ENCODE measurements at places on chromosomes 6 and 20. TPM values are rescaled to one million over a fixed set of nuclear protein-coding genes. Genes with fewer than 3 reads are reported as not detected.

- DNase-seq = peak; percentile 46
Observed at GRCh38 chr6:146028252-146028795, 538 bp upstream of the GRM1 start.

DNA sequence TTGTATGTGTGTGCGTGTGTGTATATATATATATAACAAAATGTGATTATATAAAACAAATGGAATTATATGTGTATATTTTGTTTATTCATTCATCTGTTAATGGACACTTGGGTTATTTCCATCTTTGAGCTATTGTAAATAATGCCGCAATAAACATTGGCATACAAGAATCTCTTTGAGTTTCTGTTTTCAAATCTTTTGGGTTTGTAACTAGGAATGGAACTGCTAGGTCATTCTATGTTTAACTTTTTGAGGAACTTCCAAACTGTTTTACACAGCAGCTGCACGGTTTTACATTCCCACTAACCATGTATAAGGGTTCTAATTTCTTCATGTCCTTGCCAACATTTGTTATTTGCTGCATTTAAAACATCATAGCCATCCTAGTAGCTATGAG lies 39.9 kb upstream of the TGM2 start:
- no peak for DNase-seq

DNA sequence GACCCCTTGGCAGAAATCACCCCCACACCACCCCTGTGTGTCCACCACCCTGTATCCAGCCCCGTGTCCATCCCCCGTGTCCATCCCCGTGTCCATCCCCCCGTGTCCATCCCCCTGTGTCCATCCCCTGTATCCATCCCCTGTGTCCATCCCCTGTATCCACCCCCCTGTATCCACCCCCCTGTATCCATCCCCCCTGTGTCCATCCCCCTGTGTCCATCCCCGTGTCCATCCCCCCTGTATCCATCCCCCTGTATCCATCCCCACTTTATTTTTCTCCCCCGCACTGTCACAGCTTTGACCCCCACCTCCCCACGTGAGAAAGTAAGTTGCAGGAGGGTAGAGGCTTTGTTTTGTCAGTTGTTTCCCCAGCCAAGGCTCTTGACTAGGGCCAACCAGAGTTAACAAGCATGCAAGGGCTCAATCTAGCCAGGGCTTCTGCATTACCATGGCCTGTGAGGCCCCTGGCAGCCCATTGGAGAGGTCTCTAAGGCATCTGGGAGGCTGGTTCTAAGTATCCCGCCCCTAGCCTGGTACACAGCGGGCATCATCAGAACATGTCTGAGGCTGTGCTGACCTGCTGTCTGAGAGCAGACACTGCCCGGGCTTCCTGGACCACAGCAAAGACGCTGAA lies 18.1 kb upstream of the SIRPA start:
- DNase-seq = no peak

GRCh38 chr20:17653835-17654648 lies 28.0 kb downstream of the RRBP1 start:
- DNase-seq = peak; percentile 32

GRCh38 chr6:43887340-43887858 lies 117.4 kb downstream of the VEGFA start:
- DNase-seq = no peak

- DNase-seq = no peak
Observed at GRCh38 chr6:110738899-110739365, 76.3 kb downstream of the CDK19 start.

- no peak for DNase-seq
Observed at GRCh38 chr20:6576726-6577125, 190.8 kb upstream of the BMP2 start.

- peak; percentile 93 for DNase-seq
Observed at GRCh38 chr6:31664790-31665500, at the start of gene GPANK1. Gene GPANK1 (minus strand): TSS chr6:31664997. CDS start chr6:31664478, 519 bp downstream.

GRCh38 chr6:130020073-130020906 lies 1.9 kb downstream of the L3MBTL3 start:
- peak; percentile 0 for DNase-seq

GRCh38 chr6:28443112-28443773 lies at the start of gene ZSCAN23:
Gene ZSCAN23 (minus strand): TSS chr6:28443491. CDS start chr6:28436266, 7,225 bp downstream.
- peak; percentile 76 for DNase-seq

DNA sequence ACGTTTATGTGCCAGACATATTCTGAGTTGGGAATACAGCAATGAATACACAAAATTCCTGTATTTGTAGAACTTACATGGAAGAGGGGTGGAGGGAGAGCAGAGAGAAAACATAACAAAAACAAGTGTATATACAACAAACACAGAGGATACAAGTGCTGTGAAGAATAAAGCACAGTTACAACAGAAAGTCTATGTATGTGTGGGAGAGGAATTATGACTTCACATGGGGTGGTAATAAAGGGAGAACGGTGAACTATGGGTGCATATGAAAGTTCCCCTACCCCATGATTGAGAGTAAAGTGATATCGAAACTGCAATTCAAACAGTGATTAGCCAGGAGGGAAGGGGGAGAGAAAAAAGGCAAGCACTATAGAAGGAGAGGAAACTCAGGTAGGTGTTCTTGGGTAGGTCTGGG lies 24.6 kb downstream of the HBS1L start:
- DNase-seq = no peak

GRCh38 chr6:101344885-101345284 lies 48.6 kb upstream of the GRIK2 start:
- DNase-seq = no peak

GRCh38 chr20:18360635-18361034 lies 72.3 kb downstream of the ZNF133 start:
- DNase-seq = no peak

- no peak for DNase-seq
Observed at GRCh38 chr6:148888856-148889255, 142.0 kb downstream of the UST start.

- no peak for DNase-seq
Observed at GRCh38 chr6:15356937-15357336, 111.1 kb downstream of the JARID2 start.

- DNase-seq = no peak
Observed at GRCh38 chr6:113903666-113904330, 46.7 kb downstream of the MARCKS start.

DNA sequence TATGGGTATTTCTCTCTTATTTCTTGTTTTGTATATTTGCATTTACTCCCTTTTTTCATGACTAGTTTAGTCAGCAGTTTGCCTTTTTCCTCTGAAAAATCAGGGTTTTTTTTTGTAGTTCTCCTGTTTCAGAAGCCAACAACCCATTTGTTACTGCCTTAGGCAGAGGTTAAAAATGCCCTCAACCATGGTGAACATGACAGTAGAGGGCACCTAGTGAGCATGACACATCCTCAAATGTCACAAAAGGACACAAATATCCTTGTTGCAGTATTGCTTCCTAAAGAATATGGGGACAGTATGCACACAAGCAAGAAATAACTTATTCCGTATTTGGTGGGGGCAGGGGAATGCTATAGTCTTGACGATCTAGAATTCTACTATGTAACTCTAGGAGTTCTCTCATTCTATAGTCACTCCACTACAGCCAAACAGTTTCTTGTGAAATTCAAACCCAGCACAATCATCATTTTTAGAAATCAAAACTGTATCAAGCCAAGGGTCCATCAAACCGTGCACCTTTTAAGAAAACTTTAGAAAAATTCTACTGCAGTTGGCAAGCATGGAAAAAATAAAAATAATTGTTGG lies 47.0 kb downstream of the GOPC start:
- no peak for DNase-seq

GRCh38 chr20:62816884-62817873 lies at the start of gene COL9A3:
Gene COL9A3 (plus strand): TSS chr20:62817050. CDS start chr20:62817065, 15 bp downstream.
- DNase-seq = peak; percentile 42

DNA sequence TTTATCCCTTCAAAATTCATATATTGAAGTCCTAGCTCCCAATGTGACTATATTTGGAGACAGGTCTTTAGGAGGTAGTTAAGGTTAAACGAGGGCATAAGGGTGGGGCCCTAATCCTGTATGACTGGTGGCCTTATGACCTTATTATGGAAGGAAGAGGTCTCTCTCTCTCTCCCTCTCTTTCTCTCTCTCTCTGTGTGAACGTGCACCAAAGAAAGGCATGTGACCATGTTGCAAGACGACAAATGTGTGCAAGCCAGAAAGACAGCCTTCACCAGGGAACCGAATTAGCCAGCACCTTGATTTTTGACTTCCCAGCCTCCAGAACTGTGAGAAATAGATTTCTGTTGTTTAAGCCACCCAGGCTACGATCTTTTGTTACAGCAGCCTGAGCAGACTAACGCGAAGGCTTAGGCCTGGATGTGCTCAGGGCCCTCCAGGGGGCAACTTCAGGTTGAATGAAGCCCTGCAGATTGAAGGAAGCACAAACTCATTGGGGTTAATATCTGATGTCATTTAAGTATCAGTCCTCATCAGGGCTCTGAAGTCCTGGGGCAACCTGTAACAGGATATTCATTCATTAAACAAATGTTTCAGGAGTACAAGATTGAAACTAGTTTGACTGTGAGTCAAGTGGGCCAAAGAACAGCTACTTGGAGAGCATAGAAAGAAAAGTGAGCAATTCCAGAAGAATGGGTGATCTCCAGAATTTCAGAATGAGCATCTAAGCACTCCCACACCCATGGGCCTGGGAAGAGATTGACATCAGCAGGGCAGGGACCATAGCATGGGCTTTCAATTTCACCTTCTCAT lies 157.4 kb upstream of the TNFAIP3 start:
- DNase-seq = no peak

DNA sequence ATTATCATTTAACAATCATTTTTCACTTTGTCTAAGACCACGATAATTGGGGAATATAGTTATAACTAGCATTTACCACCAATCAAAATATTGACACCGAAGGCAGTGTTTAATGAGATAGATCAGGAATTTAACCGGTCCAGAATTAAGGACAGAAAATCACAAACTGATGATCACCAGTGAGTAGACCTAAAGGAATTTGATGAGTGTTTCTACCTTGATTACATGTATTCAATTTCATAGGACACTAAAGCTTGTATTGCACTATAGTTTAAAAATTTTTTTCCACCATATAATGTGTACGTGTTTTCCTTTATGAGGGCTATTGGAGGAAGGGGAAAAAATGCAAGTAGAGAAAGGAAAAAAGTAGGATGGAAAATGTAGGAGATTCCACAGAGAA lies 22.6 kb upstream of the ARHGAP18 start:
- DNase-seq = no peak

DNA sequence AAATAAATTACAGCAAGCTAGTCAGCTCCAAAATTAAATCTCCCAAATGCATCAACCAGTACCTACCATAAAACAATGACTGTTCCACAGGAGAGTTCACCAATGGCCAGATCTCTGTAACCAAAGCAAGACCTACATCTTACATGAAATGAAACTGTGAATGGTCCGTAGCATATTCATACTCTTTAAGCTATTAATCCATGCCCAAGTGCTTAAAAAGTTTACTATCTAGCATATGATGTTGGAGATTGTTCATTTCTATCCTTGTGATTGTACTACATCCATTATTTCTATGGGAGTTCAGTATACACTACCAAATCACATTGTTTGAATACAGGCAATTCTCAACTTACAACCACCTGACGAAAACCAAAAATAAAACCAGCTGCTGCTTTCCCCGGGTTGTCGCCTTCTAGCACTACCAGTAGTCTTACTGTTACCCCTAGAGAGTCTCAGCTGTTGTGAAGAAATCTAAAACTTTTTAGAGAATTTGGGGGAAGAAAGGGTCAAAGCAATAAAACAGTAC lies 38.0 kb downstream of the HIVEP2 start:
- DNase-seq = no peak

DNA sequence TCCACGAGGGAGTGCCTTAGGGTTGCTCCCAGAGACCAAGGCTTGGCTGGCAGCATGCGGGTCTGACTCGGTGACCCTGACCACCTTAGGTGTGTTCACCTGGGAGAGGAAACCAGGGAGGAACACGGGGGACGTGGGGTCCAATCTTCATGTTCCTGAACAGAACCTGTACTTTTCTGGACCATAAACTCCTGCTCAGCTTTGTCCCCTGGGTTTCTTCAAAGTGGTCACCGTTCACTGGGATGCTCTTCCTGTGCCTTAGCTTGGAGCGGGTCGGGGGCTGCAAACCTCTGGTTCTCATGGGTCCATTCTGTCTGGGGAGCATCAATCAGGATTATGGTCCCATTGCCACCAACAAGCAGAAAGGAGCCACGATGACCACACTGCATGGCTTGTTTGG lies 333.5 kb downstream of the QKI start:
- no peak for DNase-seq

DNA sequence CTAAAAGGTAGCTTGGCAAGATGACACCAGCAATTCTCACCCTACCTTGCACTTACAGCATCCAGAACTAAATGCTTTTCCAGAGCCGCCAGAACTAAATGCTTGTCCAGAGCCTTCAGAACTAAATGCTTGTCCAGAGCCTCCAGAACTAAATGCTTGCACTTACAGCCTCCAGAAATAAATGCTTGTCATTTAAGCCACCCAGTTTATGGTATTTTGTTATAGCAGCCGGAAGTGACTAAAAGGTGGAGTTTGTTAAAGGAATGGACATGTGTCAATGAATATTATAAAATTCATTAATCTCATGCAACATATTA lies 133.5 kb downstream of the GPX5 start:
- peak; percentile 6 for DNase-seq

DNA sequence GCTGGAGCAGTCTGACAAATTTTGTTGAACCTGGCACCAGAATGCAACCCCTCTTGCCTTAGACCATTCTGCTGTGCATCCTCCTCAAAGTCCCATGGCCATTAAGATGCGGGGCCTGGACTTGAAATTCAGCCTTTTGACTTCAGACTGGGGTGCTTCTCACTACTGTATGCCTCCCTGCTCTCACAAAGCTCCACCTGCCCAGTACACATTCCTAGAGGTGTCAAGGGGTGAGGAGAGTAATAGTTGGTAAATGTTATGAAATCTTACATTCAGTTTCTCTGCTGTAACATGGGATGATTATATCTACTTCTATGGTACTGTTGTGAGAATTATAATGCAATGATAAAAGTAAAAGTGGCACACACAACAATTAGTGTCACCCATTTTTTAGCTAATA lies 70.8 kb downstream of the TULP4 start:
- no peak for DNase-seq

DNA sequence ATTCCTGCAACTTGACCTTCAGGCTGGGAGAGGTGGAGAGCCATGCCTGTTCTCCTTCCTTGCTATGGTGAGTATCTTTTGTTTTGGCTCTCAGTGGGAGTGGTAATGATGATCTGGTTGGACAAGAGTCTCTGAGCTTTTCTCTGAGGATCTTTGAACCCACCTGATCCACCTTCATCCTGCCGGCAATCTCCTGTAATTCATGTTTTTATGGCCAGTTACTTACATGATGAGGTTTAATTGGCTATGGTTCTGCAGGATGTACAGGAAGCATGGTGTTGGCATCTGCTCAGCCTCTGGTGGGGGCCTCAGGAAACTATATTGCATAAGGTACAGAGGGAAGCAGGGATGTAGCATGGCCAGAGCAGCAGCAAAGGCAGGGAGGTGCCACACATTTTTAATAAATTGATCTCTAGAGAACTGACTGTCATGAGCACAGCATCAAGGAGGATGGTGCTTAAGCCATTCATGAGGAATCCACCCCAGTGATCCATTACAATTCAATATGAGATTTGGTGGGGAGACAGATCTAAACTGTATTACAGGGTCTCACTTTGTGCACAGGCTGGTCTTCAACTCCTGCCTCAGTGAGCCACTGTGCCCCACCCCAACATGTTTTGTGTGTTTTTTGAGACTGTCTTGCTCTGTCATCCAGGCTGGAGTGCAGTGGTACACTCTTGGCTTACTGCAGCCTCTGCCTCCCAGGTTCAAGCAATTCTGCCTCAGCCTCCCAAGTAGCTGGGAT lies 10.0 kb downstream of the HSPA1B start:
- no peak for DNase-seq

The LBP gene
- total RNA-seq = 0.19 TPM

The C6orf15 gene
- not detected for total RNA-seq

The SRSF12 gene
- 0.21 TPM for total RNA-seq

The GZF1 gene
- 22.6 TPM for total RNA-seq

The MLN gene
- not detected for total RNA-seq

The VWA7 gene
- total RNA-seq = not detected

The ADAM33 gene
- not detected for total RNA-seq

The IDH3B gene
- total RNA-seq = 224 TPM

All from SK-MEL-5 (cell line).